ENCODE measurements at places on chromosomes 12 and 14.

- no peak for DNase-seq
Measured at GRCh38 chr12:124774054-124774461, 89.6 kb downstream of the SCARB1 start.

DNA sequence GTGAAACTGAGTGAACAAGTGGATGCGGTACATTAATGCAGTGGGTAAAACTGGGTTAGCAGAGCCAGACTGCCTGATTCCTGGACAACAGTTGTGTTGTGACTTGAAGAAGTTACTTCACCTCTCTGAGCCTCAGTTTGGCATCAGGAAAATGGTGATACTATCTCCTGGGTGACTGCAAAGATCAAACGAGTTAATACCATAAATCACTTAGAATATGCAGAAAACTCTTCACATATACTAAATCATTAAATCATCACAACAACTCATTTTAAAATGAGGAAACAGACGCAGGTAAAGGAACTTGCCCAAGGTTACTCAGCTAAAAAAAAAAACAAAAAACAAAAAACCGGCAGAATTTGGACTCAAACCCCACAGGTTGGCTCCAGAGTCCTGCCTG, 811 bp downstream of the MTERF2 start:
- DNase-seq, result no peak

GRCh38 chr14:54385556-54385955, 11.3 kb upstream of the CDKN3 start:
- no peak for DNase-seq

DNA sequence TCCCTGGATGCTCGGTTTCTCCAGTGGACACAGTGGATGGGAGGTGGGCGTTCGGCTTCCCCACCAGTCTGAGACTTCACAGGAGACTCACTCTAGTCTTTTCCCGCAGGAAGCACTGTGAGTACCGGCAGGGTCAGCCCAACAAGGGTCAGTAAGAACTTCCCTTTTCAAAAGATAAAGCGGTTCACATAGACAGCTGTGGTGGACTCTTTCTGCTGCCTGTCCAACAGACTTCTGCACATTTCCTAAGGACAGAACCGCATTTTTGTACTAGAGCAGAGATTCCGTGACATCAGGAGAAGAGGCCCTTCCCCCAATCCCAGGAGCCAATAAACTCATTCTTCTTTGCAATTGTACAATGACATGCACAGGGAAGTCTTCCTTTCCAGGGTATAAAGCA, 10.4 kb downstream of the LTBR start:
- DNase-seq, result no peak

DNA sequence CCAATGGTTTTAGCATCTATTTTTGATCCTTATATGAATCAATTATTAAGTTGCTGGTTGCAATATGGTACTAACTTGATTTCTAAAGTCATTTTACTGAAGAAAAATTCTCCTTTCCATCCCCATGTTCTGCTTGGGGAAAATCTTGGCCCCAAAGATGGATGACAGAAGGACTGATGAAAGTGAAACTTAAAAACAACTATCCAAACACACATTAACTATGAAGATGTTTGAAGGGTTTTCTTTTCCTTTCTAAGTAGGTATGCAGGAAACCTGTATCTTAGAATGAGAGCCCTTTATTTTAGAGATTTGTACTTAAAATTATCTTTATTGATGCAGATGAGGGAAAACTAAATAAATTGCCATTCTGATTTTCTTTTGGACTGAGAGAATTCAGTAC, 5.9 kb downstream of the C12orf71 start:
- no peak for DNase-seq

DNA sequence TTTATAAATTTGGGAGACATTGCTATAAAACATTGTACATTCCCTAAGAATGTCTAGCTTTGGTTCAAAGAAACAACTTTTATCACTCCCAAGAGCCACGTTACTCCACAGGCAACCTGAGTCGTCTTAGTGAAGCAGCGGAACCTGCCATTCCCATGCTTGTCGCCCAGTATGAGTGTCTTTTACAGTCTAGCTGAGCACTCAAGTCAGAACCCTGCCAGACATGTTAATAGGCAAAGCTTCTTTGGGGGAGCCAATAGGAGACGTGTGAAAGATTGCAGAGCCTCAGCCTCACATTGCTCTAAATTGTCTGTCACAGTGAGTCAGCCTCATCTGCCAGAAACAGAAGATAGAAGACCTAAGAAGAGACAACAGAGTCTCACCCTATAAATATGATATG, 541.6 kb upstream of the FLRT2 start:
- no peak for DNase-seq

DNA sequence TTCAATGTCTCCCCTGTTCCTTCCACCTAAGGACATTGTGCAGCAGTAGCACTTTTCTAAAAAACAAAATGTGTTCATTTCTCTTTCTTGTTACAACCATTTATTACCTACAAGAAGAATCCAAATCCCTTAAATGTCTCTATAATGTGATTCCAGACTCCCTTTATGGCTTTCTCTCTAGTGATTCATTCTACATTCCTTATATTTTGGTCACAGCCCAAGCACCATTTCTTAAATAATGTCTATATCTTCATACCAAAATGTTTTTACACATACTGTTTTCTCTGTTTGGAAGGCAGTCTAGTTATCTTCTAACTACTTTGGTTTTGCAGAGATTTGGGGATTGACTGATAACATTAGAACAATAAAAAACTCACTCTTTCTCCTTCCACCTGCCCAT, 1037.3 kb upstream of the FLRT2 start:
- no peak for DNase-seq
